ENCODE measurements at places on chromosomes 1 and 21.

- no peak for DNase-seq
Observed at GRCh38 chr1:114466334-114467014, 44.5 kb downstream of the TRIM33 start.

GRCh38 chr1:18970762-18971161 is 14.3 kb upstream of the IFFO2 start:
- no peak for DNase-seq

GRCh38 chr21:25572861-25573310 is 34.4 kb downstream of the MRPL39 start:
- DNase-seq: no peak

- DNase-seq: no peak
Observed at GRCh38 chr1:159008744-159009188, 941 bp upstream of the IFI16 start.

DNA sequence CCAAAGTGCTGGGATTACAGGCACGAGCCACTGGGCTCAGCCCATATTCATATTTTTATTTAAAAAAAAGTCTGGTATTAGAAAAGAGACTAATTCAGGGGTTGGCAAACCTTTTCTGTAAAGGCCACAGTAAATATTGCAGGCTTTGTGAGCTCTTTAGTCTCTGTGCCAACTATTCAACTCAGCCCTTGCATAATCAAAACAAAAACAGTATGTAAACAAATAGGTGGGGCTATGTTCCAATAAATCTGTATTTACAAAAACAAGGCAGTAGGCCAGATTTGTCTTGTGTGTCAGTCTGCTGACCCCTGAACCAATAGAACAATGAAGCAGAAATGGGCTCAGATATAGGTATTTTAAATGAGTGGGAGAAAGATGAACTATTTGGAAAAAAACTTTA is 49.3 kb downstream of the CDC42BPA start:
- DNase-seq: no peak

- DNase-seq: no peak
Observed at GRCh38 chr1:168079761-168080160, 57.0 kb downstream of the GPR161 start.

- DNase-seq: no peak
Observed at GRCh38 chr21:33205476-33205875, 24.3 kb upstream of the IFNAR2 start.

DNA sequence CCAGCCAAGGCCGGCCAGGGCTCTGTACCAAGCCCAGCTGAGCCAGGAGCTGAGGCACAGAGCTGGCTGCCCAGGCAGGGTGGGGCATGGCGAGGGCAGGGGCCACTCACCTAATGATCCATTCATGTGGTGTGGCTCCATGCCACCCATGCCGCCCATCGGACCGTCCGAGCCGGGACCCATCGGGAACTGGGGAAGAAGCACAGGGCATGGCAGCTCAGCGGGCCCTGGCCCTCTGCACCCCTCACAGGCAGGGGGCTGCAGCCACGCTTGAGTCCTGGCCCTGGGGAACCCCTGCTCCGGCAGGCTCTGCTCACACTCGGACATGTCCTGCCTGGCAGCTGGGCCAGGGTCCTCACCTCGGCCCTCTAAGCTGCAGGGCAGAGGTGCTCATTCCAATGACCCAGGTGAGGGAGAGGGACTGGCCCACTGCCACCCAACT is 28.7 kb downstream of the MRPL37 start:
- DNase-seq: no peak

- no peak for DNase-seq
Observed at GRCh38 chr21:27648560-27648959, 681.7 kb upstream of the ADAMTS5 start.

DNA sequence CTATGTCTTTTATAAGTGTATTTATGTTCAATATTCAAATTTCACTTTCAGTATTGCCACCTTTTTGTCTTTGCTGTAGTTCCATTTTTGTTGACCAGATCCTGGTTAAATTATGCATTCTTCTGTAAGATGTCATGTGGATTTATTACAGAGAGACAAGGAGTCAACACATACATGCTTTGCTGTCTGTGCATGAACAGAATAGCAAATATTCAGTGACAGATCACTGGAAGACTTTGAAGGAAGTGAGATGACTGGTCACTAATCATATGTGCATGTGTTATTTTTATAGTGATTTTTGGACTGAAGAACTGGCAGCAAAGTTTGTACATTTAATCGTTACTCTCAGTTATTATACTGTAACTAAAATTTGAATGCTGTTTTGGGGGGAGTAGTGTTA is 117.2 kb downstream of the PLPPR5 start:
- DNase-seq: no peak

DNA sequence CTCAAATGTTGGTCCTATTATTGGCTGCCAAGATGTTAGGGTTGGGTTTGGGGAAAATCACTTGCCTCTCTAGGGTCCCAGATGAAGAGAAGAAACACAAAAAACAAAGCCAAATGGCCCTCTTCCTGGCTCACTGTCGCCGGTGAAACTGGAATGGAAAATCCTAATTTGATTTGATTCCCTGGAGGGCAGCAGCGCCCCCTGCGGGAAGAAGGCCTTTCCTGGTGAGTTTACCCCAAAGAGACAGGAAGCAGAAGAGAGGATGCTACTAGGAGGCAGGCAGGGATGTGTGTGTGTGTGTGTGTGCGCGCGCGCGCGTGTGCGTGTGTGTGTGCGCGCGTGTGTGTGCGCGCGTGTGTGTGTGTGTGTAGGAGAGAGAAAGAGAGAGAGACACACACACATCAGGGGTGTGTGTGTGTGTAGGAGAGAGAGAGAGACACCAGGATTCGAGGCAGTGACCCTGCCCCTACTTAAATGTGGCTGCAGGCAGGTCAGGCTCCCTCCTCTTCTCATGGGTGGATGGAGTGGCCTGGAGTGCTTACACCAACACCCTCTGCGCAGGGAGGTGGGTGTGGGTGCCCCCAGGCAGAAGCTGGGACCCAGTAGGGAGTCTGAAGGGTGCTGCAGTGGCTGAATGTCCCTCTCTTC is 3.1 kb upstream of the SELENON start:
- DNase-seq: peak; percentile 81

DNA sequence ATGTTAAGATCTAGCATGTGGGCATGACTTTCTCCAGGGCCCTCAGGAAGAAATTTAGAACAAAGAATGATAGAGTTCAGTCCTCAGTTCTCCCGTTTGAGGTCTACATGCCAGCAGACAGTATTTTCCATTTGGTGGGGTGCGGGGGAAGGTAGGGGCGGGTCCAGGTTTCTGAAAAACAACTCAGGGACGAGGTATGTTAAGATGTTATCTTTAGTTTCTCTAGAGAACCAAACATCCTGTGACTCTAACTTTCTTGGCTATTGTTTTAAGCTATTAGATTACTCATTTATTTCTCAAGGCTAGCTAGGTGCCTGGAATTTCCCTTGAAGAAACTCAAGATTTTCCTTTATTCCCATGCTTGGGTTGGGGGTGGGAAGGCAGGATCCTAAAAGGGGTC is 42.3 kb upstream of the SYT14 start:
- no peak for DNase-seq

- DNase-seq: no peak
Observed at GRCh38 chr1:168697356-168698126, 31.5 kb downstream of the DPT start.

GRCh38 chr1:91278754-91279153 is 125.9 kb downstream of the HFM1 start:
- DNase-seq: no peak

DNA sequence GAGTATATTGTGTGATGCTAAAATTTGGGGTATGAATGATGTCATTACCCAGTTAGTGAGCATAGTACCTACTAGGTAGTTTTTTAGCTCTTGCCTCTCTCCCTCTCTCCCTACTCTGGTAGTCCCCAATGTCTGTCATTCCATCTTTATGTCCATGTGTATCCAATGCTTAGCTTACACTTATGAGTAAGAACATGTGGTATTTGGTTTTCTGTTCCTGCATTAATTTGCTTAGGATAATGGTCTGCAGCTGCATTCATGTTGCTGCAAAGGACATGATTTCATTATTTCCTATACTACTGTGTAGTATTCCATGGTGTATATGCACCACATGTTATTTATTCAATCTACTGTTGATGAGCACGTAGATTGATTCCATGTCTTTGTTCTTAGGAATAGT is 54.4 kb upstream of the NEGR1 start:
- no peak for DNase-seq

GRCh38 chr21:26146681-26147080 is 23.9 kb downstream of the APP start:
- DNase-seq: no peak

DNA sequence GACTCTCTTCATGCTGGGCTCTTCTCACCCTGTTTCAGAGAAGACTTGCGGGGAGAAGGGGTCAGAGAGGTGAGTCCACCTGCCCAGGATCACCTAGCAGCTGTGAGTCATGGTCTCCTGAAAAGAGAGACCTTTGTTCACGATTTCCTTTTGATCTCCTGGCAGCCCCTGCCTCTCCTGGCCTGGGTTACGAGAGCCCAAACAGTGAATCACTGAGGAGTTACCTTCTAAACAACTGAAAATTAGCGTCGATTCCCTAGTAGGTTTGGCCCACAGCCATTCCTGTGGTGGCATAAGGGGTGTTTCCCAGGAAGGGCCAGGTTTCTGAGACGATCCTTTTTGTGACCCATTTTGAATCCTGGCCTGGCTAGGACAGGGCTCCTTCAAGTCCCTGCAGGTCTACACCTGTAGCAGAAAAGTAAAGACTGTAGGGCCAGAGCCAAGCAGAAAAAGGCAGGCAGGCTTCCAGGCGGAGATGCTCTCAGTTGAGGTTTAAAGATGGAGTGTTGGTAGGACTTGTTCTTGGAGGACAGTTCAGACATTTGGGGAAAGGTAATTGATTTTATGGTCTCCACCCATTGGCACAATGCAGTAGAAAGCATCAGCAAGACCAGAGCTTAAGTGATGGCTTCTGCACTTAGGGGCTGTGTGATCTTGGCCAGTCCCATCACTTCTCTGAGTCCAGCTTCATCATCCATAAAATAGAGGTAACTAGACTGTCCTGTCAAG is 2.1 kb upstream of the PLA2G2E start:
- no peak for DNase-seq
